ENCODE measurements at places on chromosomes 2 and 18.
A peak's percentile ranks its signal among the peaks of the same experiment; 100 is the strongest.

GRCh38 chr2:96128456-96128855 is 9.8 kb downstream of the ASTL start:
- DNase-seq: no peak

- DNase-seq: peak; percentile 96
These were observed 43.6 kb downstream of the POLR1A start for GRCh38 chr2:86062043-86062442.

GRCh38 chr2:216633616-216634369 is 573 bp downstream of the IGFBP2 start:
- DNase-seq: no peak

DNA sequence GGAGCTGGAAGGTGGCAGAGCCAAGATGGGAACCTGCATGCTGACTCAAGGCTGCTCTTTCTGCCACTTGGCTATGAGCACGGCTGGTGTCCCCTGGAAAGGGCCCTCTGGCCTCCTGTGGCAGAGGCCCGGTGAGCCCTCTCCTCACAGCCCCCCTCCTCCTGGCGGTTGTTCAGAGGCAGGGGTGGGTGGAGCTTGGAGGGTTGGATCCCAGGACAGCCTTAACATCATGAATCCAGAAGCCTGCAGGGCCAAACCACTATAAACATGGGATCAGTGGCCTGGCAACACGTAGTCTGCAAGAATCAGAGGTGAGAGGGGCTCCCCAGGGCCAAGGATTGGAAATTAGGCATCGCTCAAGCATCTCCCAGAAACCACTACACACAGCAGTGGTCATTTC is 48.5 kb upstream of the LOXHD1 start:
- DNase-seq: no peak

DNA sequence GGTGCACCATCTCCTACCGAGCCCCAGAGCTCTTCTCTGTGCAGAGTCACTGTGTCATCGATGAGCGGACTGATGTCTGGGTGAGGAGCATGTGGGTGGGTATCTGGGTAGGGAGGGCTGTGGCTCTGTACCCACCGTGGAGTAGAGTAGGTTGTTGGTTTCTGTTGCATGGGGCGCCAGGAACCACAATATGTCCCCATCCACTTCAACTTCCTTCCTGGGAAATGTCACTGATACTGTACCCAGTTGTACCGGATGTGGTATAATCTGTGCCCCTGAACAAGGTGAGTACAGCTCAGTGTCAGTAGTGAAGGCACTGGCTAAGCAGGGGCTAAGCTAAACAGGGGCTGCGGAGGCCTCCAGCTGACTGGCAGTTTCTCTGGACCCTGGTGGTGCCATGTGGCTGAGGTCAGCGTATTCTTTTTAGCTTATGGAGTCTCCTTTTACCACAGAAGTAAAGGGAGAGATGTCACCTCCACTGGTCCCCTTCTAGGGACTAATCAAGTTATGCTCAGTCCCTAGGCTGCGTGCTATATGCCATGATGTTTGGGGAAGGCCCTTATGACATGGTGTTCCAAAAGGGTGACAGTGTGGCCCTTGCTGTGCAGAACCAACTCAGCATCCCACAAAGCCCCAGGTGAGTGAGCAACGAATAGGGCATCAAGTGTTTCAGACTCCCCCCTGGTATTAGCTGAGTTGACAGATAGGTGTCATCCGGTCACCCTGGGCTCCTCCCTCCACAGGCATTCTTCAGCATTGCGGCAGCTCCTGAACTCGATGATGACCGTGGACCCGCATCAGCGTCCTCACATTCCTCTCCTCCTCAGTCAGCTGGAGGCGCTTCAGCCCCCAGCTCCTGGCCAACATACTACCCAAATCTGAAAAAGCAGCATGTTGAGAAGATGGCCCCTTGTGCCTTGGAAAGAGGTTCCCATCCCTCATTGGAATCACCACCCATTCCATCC is 2.7 kb downstream of the STK16 start:
- DNase-seq: no peak

DNA sequence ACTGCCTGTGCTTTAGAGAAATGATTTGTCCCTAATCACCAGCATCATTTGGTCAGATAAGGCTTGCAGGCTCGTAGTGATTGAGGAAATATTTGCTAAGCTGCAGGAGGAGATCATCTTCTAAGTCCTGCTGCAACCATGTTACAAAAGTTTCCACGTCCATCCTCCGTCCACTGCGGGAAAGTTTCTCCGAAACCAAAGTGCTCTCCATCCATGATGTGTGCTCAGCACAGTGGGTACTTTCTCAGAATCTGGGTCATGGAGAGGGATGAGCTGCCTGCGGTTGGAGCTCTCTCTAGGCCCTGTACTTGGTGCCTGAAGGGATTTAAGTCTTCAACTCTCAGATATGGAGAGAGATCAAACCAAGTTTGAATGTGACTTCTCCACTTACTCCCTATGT is 39.3 kb downstream of the IL1RL2 start:
- peak; percentile 55 for DNase-seq

- DNase-seq: no peak
These were observed 1.3 kb downstream of the INPP4A start for GRCh38 chr2:98445683-98446581.

DNA sequence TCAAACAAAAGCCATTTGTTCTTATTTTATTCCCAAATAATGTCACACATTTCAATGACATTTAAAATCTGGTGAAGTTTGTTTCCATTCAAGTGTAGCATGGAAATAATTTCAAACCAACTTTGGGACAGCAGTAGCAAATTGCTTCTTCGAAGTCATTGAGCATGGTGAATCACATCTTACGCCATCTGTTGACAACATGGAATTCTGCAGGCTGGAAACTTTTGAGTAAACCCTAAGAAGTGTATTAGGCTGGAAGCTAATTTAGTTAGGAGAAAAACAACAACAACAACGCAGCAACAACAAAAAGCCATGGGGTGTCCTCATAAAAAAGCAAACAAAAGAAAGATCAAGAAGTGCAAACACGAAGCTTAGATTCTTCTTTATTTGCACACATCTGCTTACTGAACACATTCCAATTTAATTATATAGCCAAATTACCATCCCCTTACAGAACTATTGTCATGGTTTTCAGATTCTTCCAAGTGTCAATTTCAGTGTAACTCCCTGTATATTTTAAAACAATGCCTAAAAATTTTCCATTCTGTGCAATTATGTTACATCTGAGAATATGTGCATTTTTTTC is 659.0 kb upstream of the CDH7 start:
- peak; percentile 3 for DNase-seq

DNA sequence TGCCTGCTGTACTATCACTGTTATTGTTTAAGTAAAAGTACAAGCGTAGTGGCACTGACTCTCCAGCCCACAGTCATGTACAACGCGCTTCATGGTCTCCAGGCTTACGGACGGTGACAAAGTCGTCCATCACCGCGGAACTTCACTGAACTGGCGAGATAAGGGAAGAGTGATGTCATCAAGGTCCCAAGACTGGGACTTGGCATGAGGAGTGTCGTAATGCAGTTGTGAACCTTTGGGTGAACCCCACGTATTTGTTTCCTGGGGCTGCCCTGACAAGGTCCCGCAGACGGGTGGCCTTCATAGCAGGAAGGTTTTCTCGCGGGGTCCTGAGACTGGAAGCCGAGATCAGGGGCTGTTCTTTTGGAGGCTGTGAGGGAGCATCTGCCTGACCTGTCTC is 17.3 kb downstream of the NFATC1 start:
- DNase-seq: no peak

DNA sequence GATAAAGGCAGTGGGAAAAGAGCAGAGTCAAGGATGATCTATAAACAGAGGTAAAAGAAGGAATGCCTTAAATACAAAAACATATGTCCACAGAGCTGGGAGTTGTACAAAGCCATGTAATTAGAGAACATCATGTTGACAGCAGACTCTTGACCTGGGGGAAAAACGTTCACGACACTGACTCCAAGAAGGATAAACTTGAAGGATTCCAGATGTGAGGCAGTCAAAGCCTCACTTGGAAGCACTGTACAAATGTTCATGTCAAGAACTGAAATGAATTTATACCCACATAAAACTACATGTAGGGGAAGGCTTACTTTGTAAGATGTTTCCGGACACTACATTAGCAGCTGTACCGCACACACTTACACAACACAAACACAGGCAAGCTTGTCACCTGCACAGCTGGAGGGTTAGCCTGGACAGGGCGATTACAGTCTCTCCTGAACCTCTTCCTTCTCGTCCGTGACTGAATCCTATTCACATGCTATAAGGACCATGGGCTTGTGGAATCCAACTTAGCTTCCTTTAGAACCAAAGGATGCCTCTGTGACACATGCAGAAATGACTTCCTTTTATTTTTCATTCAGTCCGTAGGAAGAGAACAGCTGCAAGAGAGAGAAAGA is 88.6 kb downstream of the SH3YL1 start:
- DNase-seq: no peak

- no peak for DNase-seq
These were observed 664.9 kb downstream of the KCNJ3 start for GRCh38 chr2:155363349-155363888.

DNA sequence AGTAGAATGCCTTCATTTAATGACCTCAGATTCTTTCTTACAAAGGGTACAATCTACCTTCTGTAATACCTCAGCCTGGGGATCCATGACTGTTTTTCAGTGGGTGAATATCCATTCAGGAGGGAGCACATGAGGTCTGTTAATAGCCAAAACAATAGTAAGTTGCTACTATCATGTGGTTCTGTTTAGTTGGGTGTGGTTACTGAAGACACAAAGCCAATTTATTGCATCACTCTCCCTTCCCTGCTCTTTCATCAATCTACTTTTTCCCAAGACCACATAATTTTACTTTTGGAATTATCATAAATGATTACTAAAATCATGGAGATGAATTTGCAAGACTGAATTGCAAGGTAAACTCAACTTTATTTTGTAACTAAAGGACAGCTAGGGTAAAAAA is 254.2 kb downstream of the GALNT13 start:
- no peak for DNase-seq

- DNase-seq: no peak
These were observed 175.8 kb upstream of the NETO1 start for GRCh38 chr18:73043611-73044010.

GRCh38 chr2:69836316-69836715 is 6.9 kb downstream of the GMCL1 start:
- no peak for DNase-seq

DNA sequence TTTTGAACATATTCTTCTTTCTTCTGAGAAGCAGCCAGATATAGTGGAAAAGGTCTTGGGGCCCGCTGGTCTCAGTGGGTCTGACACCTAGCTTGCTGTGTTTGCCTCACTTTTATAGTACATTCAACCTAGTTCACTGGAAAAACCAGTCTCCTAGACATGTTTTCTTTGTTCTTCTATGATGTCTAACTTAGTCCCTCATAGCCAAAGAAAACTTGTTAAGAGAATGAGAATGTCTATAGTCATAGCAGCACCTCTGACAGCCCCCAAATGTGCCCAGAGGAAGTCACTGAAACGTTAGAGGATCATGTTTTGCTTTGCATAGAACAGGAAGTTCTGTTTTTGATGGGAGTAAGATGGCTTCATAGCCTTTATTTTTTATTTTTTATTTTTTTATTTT is 40.3 kb downstream of the TNFRSF11A start:
- DNase-seq: no peak

DNA sequence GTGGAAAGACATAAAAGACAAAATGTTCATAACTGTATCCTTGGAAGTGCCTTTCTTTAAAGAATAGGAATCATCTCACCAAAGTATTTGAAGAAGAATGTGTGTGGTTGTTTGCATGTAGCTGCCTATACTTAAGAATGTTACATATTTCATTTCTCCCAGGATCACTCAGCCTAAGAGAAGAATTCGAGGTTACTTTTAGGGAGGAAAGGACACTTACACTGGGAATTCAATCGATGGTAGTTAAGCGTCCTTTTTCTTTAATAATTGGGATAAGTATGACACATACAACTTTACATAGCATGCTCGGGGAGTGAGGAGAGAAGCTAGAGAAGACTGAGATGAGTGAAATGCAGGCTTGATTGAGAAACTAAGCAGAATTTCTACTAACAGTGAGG is 22.0 kb upstream of the CYP1B1 start:
- peak; percentile 77 for DNase-seq

DNA sequence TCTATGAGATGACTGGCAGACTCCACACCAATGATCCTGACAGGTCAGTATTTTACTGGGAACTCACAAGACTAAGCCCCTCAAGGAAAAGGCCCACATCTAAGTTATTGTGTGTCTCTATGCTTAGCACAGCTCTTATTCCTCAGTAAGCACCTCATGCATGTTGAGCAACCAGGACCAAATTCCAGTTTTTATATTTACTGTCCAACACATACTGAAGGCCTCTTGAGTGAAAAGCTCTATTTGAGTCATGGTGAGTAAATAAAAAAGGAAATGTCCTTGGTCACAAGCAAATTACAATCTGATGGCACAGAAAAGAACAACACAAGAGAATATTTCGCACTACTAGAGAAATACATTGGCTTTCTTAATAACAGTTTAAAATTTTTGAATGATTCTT is 87.9 kb upstream of the ETAA1 start:
- peak; percentile 42 for DNase-seq

GRCh38 chr2:26978061-26978596 is 7.7 kb downstream of the MAPRE3 start:
- DNase-seq: peak; percentile 75

DNA sequence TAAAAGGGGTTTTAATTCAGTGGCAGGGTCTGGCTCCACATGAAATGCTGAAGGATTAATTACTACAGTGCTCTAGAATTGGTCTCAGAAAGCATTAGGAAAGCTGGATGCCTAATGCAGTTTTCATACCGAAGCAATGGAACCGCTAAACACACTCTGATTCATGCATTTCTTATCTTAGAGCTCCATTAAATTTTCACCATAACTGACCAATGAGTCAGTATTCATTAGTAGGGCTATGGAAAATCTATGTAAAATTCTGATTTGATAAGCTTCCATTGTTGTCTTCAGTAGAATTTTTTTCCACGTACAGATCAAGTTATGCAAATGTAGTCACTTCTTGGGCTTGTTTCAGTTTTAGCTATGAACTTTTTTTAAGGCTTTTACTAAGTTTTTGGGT is 359.9 kb downstream of the ARHGAP15 start:
- peak; percentile 88 for DNase-seq

DNA sequence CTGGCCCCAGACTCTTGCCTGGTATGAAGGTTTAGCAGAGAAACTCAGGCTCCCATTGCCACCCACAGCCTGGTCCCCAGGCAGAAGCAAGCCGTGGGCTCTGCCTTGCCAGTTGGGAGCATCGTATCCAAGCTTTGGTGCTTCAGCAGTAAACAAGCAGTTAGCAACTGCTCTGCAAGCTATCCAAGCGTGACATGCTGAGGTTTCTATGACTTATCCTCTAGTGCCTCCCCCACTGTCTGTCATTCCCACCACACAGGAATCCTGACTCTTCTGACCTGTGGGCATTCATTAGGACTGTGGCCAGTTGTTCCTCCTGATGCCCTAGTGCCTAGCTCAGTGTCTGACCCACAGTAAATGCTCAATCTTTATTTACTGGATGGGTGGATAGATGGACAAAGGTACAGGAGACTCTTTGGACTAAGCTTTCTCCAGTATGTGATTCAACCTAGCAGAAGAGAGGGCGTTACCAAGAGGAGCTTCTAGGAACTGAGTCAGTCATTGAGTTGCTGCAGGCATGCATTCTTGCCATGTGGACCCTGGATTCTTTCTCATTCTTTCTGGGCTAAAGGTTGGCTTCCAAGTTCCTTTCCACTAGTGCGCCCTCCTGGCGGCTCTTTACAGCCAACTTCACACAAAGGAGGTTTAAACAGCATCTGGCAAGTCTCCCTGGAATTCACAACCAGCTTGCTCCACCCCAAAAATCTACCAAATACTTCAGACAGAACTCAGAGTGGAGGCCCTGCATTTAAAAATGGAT is 40.6 kb upstream of the MRPL19 start:
- peak; percentile 60 for DNase-seq

GRCh38 chr2:138827426-138828054 is 47.4 kb upstream of the NXPH2 start:
- peak; percentile 62 for DNase-seq

GRCh38 chr2:23390152-23390551 is 5.2 kb downstream of the KLHL29 start:
- peak; percentile 60 for DNase-seq
